ENCODE measurements at places on chromosomes 4 and X. TPM values are rescaled to one million over a fixed set of nuclear protein-coding genes. Genes with fewer than 3 reads are reported as not detected.

GRCh38 chrX:75158054-75158453 is 2.0 kb upstream of the ABCB7 start:
- H3K4me3 ChIP-seq = no peak overlapping the region
- no peaks in the 10 kb centered on the region for H3K27me3 ChIP-seq
- H3K4me1 ChIP-seq = peaks cover 4% of the 10 kb centered on the region
- no peak for DNase-seq
- H3K36me3 ChIP-seq = no peaks in the 10 kb centered on the region
- no peak overlapping the region for H3K27ac ChIP-seq

Gene LPAR4
- total RNA-seq = not detected

Gene GSX2
- total RNA-seq = not detected

Gene EGF
- 9.2 TPM for total RNA-seq

DNA sequence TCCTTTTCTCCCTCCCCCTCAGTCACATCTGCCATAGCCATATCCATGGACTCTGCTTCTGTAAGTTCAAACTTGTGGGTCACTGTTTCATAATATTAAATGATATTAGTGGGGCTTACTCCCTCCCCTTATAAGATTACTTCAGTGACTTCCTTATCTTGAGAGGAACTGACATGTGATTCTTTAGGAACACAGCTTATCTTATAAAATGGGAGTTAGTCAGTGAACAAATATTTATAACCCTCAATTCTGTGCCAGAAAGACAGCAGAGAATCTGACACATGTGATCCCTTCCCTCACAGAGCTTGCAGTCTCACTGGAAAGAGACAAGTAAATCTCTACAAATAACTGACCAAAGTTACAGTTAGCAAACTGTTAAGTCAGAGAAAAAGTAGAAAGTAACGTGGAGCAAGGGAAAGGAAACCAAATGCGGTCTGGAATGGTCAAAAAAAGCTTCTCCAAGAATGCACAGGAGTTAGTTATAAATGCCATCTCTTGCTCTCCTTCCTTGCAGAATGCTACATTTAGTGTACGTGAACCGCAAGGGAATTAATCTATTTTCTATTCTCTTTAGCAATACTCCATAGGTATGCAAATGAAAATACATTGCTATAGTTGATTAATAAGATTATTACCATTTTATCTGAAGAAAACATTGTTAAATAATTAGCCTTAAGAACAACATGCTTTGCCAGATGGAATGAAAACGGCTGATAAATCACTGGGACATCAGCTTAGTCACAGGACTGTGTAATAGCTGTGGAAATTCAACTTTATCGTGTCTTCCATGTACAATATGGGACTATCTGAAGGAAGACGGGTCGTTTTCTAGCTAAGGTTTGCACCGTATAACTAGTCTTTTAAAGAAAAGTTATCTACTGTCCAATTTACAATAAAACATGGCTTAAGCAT is 29.0 kb downstream of the SGMS2 start:
- no peaks in the 10 kb centered on the region for H3K36me3 ChIP-seq
- peaks cover 11% of the 10 kb centered on the region for H3K4me1 ChIP-seq
- no peak overlapping the region for H3K4me3 ChIP-seq
- no peaks in the 10 kb centered on the region for H3K27me3 ChIP-seq
- DNase-seq = no peak

- H3K4me3 ChIP-seq = no peak overlapping the region
- no peaks in the 10 kb centered on the region for H3K27me3 ChIP-seq
- DNase-seq = no peak
- H3K36me3 ChIP-seq = peaks cover 6% of the 10 kb centered on the region
- H3K4me1 ChIP-seq = peaks cover 22% of the 10 kb centered on the region
Measured at GRCh38 chr4:37828843-37829242, 2.4 kb downstream of the PGM2 start.

GRCh38 chrX:56284269-56284668 is 52.1 kb downstream of the KLF8 start:
- no peaks in the 10 kb centered on the region for H3K36me3 ChIP-seq
- no peaks in the 10 kb centered on the region for H3K27me3 ChIP-seq
- DNase-seq = no peak
- no peaks in the 10 kb centered on the region for H3K4me1 ChIP-seq
- H3K27ac ChIP-seq = no peak overlapping the region

Gene MAGEE1
- total RNA-seq = 1.2 TPM

Gene TREX2
- total RNA-seq = 4.4 TPM

Gene ZNF157
- not detected for total RNA-seq

- no peak overlapping the region for H3K4me3 ChIP-seq
- no peaks in the 10 kb centered on the region for H3K27me3 ChIP-seq
- DNase-seq = no peak
- H3K27ac ChIP-seq = no peak overlapping the region
- no peaks in the 10 kb centered on the region for H3K36me3 ChIP-seq
Measured at GRCh38 chr4:98568941-98569663, 89.3 kb downstream of the TSPAN5 start.

GRCh38 chr4:85946821-85947220 is 413.0 kb downstream of the MAPK10 start:
- H3K36me3 ChIP-seq = no peaks in the 10 kb centered on the region
- DNase-seq = no peak
- no peaks in the 10 kb centered on the region for H3K27me3 ChIP-seq
- H3K4me3 ChIP-seq = no peak overlapping the region

Gene SRPK3
- total RNA-seq = 0.20 TPM

- H3K4me1 ChIP-seq = no peaks in the 10 kb centered on the region
- no peak overlapping the region for H3K4me3 ChIP-seq
- no peak for DNase-seq
- H3K27ac ChIP-seq = no peak overlapping the region
- no peaks in the 10 kb centered on the region for H3K36me3 ChIP-seq
- H3K27me3 ChIP-seq = no peaks in the 10 kb centered on the region
Measured at GRCh38 chr4:100799761-100800539, 282.1 kb upstream of the EMCN start.

- H3K4me1 ChIP-seq = no peaks in the 10 kb centered on the region
- no peaks in the 10 kb centered on the region for H3K27me3 ChIP-seq
- no peak overlapping the region for H3K4me3 ChIP-seq
- H3K36me3 ChIP-seq = no peaks in the 10 kb centered on the region
- no peak for DNase-seq
- H3K27ac ChIP-seq = peak overlapping the region; percentile 31
Measured at GRCh38 chr4:165839615-165840333, 33.3 kb upstream of the TLL1 start.

GRCh38 chr4:48780865-48781214 is 761 bp upstream of the FRYL start:
- H3K36me3 ChIP-seq = no peaks in the 10 kb centered on the region
- DNase-seq = no peak
- peak overlapping the region; percentile 71 for H3K27ac ChIP-seq
- no peaks in the 10 kb centered on the region for H3K27me3 ChIP-seq

DNA sequence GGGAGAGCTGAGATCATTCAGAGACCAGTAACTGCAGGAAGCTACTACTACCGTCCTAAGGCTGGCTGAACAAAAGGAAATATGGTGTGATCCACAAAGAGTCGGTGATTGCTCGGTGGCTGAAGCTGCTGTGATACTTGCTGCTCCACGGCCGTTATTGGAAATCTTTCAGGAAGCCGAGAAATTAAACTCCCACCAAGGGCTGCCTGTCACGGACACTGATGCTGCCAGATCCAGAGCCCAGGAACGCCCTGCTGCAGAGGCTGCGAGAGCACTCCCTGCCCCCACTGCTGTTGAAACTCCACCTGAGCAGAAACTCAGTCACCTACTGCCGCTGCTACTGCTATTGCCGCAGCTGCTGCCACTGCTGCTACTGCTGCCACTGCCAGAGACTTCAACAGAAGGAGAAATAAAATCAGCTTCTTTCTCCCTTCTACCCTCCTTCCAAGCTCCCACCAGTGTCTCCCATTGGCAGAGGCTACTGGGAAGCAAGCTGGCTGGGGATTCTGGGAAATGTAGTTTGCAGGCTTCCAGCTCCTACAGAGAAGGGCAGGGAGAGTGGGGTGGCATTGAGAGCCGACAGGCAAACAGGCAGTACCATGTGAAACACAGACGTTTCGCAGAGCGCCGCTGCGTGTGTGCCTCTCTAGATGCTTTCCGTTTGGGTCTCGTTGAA is 126.0 kb upstream of the ENPP6 start:
- H3K27ac ChIP-seq = peak overlapping the region; percentile 88
- peaks cover 44% of the 10 kb centered on the region for H3K4me1 ChIP-seq
- H3K4me3 ChIP-seq = peak overlapping the region; percentile 51
- no peaks in the 10 kb centered on the region for H3K27me3 ChIP-seq
- no peaks in the 10 kb centered on the region for H3K36me3 ChIP-seq
- DNase-seq = peak; percentile 34

DNA sequence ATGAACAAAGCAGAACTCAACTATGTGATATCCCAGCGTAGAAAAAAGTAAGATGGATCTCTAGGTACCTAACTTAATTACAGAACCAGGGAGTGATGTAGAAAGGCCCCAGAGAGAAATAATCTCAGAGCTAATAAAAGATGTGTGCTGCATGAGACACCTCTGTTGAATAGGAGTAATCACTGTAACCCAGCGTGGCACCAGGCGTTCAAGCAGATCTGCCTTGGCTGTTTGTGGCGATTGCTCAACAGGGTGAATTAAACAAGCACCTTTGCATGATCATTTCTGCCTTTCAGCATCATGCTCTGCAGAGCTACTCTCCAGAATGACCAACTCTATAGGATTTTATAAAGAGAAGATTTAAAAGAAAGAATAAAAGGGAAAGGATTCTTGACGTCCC is 81.7 kb upstream of the KCNIP4 start:
- H3K4me3 ChIP-seq = no peak overlapping the region
- H3K36me3 ChIP-seq = no peaks in the 10 kb centered on the region
- no peak for DNase-seq
- no peaks in the 10 kb centered on the region for H3K27me3 ChIP-seq
- H3K27ac ChIP-seq = no peak overlapping the region
- H3K4me1 ChIP-seq = no peaks in the 10 kb centered on the region

Gene MAGEE2
- not detected for total RNA-seq

DNA sequence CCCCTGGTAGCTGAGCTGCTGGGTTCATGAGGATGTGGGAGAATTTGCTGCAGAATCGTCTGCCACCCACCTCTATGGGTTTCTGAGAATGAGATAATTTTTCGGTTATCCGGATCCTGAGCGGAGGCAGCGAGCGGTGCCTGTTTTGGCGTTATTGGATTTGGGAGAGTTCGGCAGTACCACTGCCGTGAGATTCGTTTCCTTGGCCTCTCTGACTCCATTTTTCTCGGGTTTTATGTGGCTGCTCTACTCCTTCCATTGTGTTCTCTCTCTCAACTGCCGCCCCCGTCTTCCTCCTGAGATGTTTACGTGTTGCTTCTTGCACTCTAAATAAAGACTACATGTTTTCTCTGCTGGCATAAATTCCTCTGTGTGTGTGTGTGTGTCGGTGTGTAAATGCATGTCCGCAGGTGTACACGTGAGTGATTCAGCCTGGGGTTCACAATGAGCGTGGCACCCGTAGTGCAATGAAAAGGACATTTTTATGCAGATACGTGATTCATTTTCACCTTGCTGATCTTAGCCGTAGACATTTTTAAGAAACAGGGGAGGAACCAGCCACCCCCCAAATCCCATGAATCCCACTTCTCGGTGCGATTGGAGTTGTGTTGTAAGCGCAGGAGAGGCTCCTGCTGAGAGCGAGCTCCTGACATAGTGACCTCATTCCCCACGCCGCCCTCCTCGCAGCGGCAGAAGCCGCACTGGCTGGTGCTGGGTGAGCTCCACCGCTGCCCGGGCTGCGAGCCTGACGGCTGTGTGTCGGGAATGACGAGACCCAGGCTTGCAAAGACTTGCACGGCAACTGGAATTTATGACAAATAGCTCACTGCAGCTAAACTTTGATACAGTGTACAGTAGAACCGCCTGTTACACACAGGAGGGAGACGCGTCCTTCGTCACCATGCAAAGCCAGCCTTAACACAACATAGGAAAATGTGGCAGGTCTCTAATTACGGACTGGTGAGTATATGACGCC is 82.2 kb downstream of the STOX2 start:
- no peaks in the 10 kb centered on the region for H3K36me3 ChIP-seq
- peaks cover 22% of the 10 kb centered on the region for H3K4me1 ChIP-seq
- peak; percentile 79 for DNase-seq
- no peak overlapping the region for H3K4me3 ChIP-seq

Gene PPP2R3B
- 23.3 TPM for total RNA-seq

GRCh38 chrX:137031517-137032340 is 2.1 kb downstream of the GPR101 start:
- peak overlapping the region; percentile 9 for H3K4me3 ChIP-seq
- H3K4me1 ChIP-seq = peaks cover 3% of the 10 kb centered on the region
- H3K27ac ChIP-seq = no peak overlapping the region
- H3K36me3 ChIP-seq = no peaks in the 10 kb centered on the region
- DNase-seq = no peak

Gene PLXNB3
- 2.9 TPM for total RNA-seq

DNA sequence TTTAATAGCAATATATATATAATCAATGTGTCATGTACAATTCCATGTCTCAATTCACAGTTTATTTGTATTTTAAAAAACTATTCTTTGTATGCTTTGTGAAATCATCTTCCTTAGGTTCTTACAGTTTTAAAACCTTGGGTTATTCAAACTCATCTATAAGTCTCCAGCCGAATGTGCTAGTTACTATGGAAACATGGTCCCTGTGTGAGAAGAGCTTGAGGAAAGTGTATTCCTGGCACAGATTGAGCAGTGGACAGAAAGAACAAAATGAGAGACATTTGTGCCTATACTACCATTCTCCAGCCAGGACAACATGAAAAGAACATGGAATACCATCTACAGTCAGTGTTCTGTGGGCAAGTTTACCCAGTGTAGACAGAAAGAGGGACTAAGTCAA is 103.4 kb downstream of the EFHC2 start:
- H3K36me3 ChIP-seq = no peaks in the 10 kb centered on the region
- no peak overlapping the region for H3K4me3 ChIP-seq
- H3K27ac ChIP-seq = no peak overlapping the region
- H3K4me1 ChIP-seq = no peaks in the 10 kb centered on the region
- no peak for DNase-seq

DNA sequence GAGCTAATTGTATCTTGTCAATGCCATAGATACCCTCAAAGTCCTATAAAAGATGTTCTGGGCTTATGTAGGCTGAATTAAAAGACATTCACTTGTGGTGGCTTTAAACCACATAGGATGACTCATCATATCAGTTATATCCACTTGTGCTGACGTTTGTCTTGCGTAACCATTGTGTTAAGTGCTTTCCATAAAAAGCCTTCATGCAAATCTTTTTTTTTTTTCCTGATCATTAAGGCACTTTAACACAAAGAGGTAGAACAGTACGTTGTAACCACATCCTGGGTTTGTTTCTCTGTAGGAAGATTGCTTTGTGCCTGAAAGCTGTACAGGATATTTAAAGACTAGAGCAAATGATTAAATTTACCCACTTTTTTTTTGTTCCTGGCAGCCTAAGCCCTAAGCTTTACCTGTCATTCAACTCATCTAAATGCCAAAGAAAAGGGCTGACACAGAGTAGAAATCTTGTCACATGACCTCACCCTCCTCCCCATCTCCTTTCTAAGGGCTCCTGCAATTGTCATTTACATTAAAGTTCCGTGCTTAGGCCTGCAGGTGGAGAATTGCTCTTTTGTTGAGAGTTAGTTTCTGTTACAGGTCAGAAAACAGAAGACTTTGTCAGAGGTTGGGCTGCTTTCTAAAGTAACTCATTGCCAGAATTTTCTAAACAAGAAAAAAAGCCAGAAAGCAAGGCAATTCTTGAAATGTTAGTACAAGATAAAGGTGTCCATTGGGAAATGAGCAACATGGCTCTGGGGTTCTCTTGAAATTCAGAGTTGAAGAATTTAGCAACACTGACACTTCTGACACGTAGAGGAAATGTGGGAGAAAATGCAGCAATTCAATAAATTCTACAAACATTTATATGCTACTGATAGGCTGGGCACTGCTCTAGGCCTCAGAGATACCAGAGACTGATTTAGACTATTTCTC is 555.6 kb downstream of the PPARGC1A start:
- H3K4me1 ChIP-seq = no peaks in the 10 kb centered on the region
- no peak for DNase-seq
- H3K4me3 ChIP-seq = no peak overlapping the region
- no peaks in the 10 kb centered on the region for H3K36me3 ChIP-seq
- H3K27me3 ChIP-seq = no peaks in the 10 kb centered on the region
